ENCODE measurements at places on chromosomes 16 and 17.
A peak's percentile ranks its signal among the peaks of the same experiment; 100 is the strongest.

- DNase-seq, result no peak
Measured at GRCh38 chr16:85393674-85394451, 219.3 kb upstream of the GSE1 start.

GRCh38 chr17:20988001-20988636 is 54.7 kb downstream of the USP22 start:
- no peak for DNase-seq

DNA sequence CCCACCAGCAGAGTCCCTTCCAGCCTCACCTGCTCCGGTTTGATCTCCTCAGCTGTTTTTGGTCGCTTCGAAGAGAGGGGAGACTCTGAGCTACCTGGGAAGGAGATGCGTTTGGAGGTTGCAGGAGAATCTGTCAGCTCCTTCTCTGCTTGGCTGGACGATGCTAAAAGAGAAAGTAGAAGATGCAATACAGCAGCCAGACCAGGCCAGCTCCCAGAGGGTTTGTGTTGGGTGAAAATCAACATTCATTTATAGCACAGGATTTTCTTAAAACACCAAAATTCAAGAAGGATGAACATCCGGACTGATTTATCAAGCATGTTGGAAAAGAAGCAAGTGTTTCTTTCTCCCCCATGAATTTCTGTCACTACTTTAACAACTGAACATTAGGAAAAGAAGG is 236.1 kb downstream of the ZFHX3 start:
- DNase-seq, result no peak

DNA sequence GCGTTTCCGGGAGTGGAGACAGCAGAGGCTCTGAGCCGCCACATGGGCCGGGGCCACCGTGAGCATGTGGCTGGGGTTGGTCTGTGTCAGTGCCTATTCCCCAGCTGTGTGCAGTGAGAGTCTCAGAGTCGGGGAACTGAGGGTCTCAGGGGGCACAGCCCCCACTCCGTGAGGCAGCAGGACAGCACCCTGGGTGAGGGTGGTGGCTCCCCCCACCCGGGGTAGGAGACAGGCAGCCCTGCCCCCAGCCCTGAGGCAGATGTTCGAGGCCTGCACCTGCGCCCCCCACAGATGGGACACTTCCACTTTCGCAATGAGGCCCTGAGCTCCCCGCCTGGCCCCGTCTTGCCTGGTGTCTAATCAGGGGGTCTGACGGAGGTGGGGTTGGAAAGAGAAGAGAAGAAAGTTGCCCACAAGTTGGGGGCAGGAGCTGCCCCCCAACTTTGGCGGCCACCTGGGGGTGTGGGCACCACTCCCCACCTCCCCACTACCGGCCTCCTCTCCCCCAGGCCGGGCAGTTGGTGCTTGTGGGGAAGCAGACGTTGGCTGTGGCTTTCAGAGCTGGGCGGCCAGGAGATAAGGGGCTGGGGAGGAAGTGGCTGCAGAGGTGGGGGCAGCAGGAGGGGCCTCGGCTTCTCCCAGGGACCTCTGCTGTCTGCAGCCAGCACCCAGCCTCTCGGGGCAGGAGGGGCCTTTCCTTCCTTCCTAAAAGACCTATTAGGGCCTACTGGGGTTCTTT is 1.8 kb upstream of the CBFA2T3 start:
- DNase-seq, result no peak

- DNase-seq, result no peak
Measured at GRCh38 chr17:55452139-55452790, 30.6 kb upstream of the MMD start.

DNA sequence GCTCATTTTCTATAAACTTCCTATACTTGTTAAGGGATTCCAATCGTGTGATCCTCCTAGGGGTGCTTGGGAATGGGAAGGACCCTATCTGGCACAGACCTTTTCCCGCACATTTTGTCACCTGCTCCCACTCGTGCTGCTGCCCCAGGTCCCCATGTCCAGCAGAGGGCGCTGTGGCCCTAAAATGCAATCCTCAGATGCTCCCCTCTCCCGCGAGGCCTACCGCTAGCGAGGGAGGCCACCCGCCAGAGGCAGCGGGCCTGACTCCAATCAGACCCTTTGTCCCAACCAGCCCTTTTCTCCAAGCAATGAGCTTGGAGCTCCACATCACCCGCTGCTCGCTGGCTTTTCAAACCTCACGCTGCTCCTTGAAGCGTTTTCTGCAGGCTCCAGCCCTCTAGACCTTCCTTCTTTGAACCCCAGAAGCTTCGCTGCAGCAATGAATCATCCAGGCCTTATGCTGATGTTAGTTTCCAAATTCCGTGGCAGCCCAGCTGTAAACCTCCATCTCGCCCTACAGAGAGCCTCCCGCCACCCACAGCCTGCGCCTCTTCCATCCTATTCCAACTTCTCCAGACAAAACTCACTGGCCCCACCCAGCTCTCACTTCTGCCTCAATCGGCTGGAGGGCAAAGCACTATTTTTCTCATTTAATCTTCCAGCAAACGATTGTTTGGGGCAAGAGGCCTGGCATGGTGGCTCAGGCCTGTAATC is 23.6 kb upstream of the FZD2 start:
- peak; percentile 59 for DNase-seq

GRCh38 chr16:51040637-51041036 is 110.4 kb downstream of the SALL1 start:
- DNase-seq, result no peak
